Activated CD8-positive, alpha-beta memory T cell treated with anti-CD3 and anti-CD28 coated beads for 48 hours (primary cell): ENCODE measurements at places on chromosomes 7 and 10.

GRCh38 chr10:26095781-26096180 is 120.8 kb upstream of the GAD2 start:
- no peak for DNase-seq

DNA sequence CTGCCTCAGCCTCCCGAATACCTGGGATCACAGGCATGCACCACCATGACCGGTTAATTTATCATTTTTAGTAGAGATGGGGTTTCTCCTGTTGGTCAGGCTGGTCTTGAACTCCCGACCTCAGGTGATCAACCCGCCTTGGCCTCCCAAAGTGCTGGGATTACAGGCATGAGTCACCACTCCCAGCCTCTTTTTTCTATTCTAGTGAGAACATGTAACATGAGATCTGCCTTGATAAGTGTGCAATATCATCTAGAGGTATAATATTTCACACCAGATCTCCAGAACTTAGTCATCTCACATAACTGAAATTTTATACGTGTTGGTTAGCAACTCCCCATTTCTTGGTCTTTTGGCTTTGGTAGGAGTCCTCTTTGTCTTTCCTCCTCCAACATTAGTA is 656.9 kb downstream of the CNTNAP2 start:
- no peak for DNase-seq

DNA sequence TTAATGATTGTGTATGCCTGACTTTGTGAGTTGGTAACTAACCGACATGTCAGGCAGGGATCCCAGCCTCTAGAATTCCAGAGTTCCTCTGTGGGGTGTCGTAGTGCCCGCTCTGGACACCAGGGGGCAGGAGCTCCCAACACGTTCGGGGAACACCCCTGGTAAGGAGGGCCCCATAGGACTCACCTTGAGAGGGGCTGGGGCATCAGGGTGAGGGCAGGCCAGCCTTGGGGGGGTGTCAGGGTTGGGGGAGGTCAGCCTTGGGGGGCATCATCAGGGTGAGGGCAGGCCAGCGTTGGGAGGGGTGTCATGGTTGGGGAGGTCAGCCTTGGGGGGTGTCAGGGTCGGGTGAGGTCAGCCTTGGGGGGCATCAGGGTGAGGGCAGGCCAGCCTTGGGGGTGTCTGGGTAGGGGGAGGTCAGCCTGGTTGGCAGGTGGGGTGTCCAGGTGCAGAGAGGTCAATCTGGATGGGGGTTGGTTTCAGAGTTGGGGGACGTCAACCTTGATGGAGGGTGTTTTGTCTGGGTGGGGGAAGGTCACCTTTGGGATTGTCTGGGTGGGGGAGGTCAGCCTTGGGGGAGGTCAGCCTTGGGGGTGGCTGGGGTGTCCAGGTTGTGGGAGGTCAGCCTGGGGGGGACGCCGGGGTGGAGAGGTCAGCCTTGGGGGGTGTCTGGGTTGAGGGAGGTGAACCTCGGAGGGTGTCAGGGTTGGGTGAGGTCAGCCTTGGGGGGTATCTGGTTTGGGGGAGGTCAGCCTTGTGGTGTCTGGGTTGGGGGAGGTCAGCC is 45.6 kb upstream of the SUN1 start:
- peak; percentile 16 for DNase-seq

- no peak for DNase-seq
Measured at GRCh38 chr7:45416846-45417245, 157.3 kb upstream of the ADCY1 start.

GRCh38 chr7:24297362-24297761 is 13.4 kb downstream of the NPY start:
- DNase-seq: no peak

GRCh38 chr10:11165591-11166543 is 148.2 kb downstream of the CELF2 start:
- no peak for DNase-seq

- DNase-seq: no peak
Measured at GRCh38 chr10:127618797-127619196, 69.7 kb downstream of the NPS start.

GRCh38 chr7:81608748-81609382 is 161.0 kb downstream of the HGF start:
- no peak for DNase-seq

- DNase-seq: no peak
Measured at GRCh38 chr7:28999427-28999826, 41.3 kb upstream of the TRIL start.

- no peak for DNase-seq
Measured at GRCh38 chr7:134422008-134422407, 36.9 kb downstream of the AKR1B1 start.

DNA sequence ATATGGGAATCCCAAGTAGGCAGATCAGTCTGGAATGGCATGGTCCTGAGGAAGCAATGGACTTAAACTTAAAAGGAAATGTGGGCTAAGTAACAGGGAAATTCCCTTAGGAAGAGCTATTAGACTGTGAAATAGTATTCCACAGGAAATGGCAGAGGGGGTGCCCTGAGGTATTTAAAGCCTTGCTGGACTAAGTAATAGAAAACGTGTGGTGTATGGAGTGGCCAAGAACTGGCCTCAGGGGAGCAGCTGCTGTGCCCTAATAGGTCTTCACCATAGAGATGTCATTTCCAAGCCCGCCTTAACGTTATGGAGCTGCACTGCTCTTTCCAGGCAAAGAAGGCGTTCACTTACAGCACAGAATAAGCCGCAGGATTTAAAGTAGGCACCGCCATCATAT is 365.2 kb upstream of the ZMIZ1 start:
- no peak for DNase-seq

GRCh38 chr7:113285411-113285810 is 167.1 kb upstream of the SMIM30 start:
- DNase-seq: no peak

DNA sequence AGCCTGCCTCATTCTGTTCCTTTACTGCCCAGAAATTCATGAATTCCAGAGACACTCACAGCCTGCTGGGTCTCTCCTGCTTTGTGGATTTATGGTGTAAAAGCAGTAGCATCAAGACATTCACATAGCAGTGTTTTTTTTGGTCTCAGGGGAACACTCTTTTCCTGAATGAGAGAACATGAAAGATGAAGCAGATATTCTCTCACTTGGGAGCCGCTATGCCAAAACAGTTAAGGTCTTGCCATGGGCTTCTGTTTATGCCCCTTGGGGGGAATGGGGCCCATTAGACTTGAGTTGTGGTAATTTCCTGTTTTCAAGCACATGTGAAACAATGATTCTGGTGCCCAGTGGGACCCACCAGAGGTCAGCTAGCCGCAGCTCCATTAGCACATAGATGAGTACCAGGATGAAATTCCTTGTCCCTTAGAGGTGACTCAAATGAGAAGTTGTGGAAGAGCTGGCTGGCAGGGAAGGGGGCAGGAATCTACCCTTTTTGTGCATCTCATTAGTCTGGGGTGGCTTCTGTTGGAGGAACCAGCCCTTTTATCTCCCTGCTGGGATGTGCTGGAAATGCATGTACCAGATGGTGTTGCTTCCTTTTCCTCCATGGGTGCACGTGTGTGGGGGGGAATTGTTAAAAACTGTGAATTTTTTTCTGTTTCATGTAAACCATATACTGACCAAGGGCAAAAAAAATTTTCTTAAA is 13.3 kb downstream of the BMPER start:
- no peak for DNase-seq

DNA sequence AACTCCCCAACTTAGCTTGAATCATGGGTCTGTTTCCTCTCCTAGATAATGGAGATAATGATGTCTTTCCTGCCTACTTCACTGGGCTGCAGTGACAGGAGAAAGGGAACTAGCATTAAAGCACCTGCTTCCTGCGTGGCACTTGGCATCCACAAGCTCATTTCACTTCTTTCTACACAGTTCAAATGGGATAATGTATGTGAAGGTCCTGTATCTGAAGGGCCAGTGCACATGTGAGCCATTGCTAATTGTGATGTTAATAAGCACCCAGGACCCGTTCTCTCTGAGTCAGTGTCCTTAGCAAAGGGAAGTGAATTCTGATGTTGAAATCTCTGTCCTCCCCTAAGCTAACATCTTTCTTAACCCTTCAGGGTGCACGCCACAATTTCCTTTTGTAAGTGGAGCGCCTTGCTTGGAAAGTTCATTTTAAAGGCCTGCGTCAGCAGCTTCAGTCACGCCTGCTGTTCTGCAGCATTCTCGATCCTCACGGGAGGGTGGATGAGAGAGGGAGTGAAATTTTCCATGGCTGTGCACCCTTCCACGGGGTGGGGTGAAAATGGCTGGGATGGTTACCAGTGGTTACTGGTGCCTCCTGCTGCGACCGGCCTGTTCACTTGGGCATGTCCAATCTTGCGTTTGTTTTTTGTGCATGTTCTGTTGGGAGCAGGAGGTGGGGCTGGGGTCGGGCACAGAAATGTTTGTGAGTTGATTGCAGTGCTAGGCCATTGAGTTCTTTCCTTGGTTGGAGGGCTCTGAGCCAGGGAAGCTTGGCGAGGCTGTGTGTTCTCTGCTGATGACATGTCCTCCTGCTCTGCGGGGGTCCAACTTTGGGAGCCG is 59.2 kb downstream of the HK1 start:
- DNase-seq: no peak

- DNase-seq: no peak
Measured at GRCh38 chr7:99120916-99121315, 23.0 kb downstream of the SMURF1 start.

DNA sequence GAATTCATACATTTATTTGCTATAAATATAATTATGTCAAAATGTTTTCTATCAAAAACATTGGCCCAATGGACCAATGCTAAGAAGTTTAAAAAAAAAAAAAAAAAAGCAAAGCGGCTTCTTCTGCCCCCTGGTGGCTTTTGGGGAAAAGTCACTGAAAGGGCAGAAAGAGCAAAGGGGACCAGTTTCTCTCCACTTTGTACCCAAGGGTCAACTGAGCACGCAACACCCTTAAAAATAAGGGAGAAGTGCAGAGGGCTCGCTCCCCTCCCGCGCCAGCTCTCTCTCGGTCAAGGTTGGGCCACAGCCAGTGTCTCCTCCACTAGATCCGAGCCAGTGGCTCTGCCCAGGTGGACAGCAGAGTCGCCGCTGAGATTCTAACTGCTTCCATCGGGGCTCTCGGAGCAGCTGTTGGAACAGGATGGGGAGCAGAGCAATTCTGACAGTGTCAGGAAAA is 136.4 kb upstream of the FGFR2 start:
- no peak for DNase-seq

- DNase-seq: no peak
Measured at GRCh38 chr10:978826-979421, 9.3 kb upstream of the GTPBP4 start.

DNA sequence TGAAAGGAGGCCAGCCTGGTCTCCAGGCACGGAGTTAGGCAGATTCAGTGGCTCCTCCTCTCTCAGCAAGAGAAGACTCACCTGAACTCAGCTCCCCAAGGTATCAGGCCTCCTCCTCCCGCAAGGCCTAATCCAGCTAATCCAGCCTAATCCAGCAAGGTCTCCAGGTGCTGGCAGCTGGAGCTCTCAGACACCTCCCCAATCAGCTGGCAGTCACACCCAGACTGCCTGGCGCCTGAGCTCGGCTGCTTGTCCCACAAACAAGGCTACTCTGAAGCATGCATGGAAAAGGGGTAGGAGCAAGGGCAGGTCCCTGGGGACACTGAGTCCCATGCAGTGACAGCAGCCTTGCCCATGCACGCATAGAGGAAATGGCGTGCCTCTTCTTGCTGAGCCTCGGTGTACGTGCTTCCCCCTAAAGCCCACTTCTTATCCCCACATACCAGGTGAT is 3.3 kb upstream of the OPN4 start:
- no peak for DNase-seq

GRCh38 chr7:124171068-124171467 is 138.2 kb upstream of the TMEM229A start:
- no peak for DNase-seq

- DNase-seq: no peak
Measured at GRCh38 chr10:69994262-69994661, 58.4 kb upstream of the MACROH2A2 start.
